ENCODE measurements at places on chromosomes 11 and 22. TPM values are rescaled to one million over a fixed set of nuclear protein-coding genes. Genes with fewer than 3 reads are reported as not detected.

The NLRP14 gene
- 1.6 TPM for total RNA-seq

The MFRP gene
- not detected for total RNA-seq

The OR51E2 gene
- total RNA-seq = not detected

The CAPN5 gene
- 27.5 TPM for total RNA-seq

The SPON1 gene
- total RNA-seq = 53.5 TPM
